ENCODE measurements at places on chromosomes 2 and 18.

- no peak for DNase-seq
Measured at GRCh38 chr2:170926743-170927297, 2.2 kb upstream of the GORASP2 start.

DNA sequence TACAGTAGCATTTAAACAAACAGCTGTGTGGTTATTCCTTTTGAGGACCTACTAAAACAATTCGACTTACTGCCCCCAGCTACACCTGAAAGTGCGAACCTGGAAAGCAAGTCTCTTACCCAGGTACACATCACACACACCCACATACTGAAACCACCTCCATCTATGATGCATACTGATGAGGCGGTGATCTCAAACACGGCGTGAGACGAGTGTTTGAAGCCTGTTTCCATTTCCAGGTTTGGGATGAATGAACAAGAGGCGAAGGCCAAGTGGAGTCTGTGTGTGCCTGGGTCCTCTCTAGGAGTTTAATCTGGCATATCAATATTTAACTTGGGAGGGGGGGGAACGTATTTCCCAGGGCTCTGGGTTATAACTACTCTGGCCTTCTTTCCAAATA, 1.6 kb downstream of the TMEM185B start:
- no peak for DNase-seq

DNA sequence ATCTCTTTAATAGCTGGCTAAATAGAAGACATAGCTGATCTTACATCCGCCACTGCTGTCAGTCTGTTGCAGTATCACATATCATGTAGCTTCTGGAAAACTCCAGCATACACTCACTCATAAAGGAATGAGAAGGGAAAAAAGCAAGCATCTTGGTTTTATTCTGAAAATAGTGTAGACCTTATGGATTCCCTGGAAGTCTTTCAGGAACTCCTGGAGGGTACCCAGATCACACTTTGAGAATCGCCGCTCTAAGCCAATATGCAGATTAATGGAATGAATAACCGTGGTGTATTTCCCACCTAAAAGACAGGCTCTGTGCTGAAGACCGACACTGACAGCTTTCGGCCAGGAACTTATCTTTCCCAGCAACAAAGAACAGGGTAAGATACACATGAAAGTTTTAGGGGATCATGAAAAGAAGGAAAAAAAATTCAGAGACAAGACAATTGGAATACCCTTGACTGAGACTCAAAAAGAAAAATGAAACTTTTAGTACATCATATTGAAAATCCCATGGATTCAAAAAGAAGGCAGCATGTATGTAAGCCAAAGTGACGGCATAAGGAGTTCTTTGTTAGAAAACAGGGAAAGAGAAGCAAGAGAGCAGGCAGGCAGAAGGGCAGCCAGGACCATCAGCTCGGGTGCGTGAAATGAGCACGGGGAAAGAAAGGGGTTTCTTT, 56.4 kb upstream of the SEC11C start:
- DNase-seq = no peak

DNA sequence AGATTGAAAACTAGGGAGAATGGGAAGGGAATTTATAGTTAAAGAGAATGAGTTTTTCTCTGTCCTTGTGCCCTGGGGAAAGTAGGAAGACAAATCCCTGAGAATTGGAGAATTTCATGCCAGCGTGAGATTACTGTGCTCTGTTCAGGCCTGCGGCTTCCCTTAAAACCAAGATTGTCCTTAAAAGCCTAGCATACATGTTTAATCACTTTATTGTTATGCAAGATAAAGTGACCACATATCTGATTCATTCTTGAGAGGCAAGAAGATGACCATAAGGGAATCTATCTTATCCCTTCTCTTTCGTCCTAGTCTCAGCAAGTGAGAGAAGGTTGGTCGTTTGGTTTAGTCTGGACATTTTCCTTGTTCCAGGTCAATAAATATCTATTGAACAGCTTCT, 75.9 kb downstream of the ADCYAP1 start:
- no peak for DNase-seq

DNA sequence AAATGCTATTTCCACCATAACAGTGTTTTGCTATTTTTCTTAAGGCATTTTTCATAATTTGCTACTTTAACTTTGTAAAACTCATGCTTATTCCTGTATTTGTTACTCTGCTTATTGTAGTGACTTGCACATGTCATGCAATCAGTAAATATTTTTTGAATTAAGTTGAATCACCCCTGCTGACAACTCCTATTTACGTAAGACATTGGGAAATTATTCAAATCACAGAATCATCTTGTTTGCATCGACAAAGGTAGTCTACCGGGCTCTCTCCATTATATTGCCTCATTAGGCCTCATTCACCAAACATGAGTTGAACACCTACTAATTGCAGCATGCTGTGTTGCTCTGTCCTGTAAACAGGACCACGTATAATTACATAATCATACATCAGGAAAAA, 478.5 kb upstream of the ZEB2 start:
- no peak for DNase-seq

DNA sequence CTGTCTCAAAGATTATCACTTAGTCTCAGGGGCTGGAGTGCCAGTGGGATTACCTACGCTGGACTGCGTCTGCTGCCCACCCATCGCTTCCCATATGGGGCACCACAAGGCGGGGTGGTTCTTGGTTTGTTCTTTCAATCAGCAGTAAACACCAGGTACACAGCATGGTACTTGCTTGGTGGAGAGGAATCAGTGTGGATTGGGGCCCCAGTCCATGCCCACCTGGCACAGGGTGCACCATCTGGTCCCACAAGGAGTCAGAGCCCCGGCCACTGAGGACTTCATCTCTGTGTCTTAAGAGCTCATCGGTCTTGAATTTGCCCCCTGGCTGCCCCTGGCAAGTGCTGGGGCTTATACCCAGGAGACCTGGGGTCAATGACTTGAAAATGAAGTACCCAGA, 96.2 kb downstream of the GLI2 start:
- DNase-seq = no peak

GRCh38 chr2:16135913-16136310, 195.6 kb downstream of the MYCN start:
- no peak for DNase-seq

GRCh38 chr2:206572725-206573124, 69.6 kb upstream of the FAM237A start:
- DNase-seq = no peak

- no peak for DNase-seq
Measured at GRCh38 chr18:62618735-62619134, 95.9 kb downstream of the ZCCHC2 start.

All from stimulated activated CD4-positive, alpha-beta T cell treated with anti-CD3 and anti-CD28 coated beads, TNF-alpha, amount 100 ng/mL, for 1 hour (primary cell).